ENCODE measurements at places on chromosomes 11 and 22. TPM values are rescaled to one million over a fixed set of nuclear protein-coding genes. Genes with fewer than 3 reads are reported as not detected.
A peak's percentile ranks its signal among the peaks of the same experiment; 100 is the strongest.

Gene HBG1
- total RNA-seq = not detected

- no peaks in the 10 kb centered on the region for H3K4me1 ChIP-seq
- no peak for DNase-seq
- no peak overlapping the region for H3K4me3 ChIP-seq
- H3K27me3 ChIP-seq = peaks cover 6% of the 10 kb centered on the region
- H3K27ac ChIP-seq = no peak overlapping the region
- no peaks in the 10 kb centered on the region for H3K36me3 ChIP-seq
Measured at GRCh38 chr11:35588627-35589026, 29.6 kb upstream of the FJX1 start.

- DNase-seq = no peak
- no peaks in the 10 kb centered on the region for H3K4me1 ChIP-seq
- no peak overlapping the region for H3K27ac ChIP-seq
Measured at GRCh38 chr11:95999711-96000406, 76.0 kb upstream of the MTMR2 start.

DNA sequence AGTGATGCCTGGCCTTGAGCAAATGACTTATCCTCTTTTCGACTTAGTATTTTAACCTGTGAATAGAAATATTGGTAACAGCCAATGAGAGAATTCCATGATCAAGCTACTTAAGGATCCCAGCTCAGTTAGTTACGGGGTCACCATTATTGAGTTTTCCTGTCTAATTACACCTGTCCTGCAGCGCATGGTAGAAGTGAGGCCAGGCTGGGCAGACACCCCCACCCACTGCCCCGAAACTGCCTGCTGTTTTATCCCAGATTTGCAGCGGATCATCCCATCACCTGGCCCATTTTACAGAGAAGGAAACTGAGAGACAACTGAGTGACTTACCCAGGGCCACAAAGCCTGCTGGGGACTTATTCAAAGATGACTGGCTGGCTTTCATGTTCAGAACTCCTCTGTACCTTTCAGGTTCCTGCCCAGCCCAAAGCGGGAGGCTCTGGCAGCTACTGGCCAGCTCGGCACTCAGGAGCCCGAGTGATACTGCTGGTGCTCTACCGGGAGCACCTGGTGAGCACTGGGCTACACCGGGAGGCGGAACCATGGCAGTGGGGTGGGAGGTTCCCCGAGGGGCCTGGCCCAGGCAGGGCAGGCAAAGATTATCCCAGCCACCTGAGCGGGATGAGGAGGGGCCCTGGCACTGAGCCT lies 1.4 kb downstream of the MUS81 start:
- DNase-seq = peak; percentile 3
- H3K27me3 ChIP-seq = no peaks in the 10 kb centered on the region
- H3K4me1 ChIP-seq = peaks cover 55% of the 10 kb centered on the region
- peaks cover 52% of the 10 kb centered on the region for H3K36me3 ChIP-seq
- H3K4me3 ChIP-seq = peak overlapping the region; percentile 90
- no peak overlapping the region for H3K27ac ChIP-seq

Measured in CD4-positive, alpha-beta T cell (primary cell).